ENCODE measurements at places on chromosomes 6 and 20.

DNA sequence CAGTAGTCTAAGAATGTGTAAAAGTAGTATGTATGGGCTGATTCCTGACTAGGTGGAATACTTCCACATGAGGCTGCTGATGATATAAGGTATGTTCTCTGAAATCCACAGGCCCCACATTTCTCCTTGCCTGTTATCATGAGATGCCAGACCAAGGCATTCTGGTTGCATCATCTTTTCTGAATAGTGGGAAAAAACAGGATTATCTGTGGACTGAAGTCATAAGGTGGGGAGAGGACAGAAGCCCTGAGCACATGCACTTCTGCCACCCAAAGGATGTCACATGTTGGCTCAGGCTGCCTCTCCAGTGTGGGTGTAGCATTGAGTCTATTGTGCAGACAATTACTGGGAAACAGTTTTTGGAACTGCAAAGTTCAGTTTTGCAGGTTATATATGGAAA lies 184.5 kb upstream of the RAB32 start:
- no peak for DNase-seq

GRCh38 chr20:44264287-44264686 lies 17.2 kb downstream of the GDAP1L1 start:
- no peak for DNase-seq

GRCh38 chr20:15618912-15619311 lies 954.3 kb downstream of the KIF16B start:
- no peak for DNase-seq

DNA sequence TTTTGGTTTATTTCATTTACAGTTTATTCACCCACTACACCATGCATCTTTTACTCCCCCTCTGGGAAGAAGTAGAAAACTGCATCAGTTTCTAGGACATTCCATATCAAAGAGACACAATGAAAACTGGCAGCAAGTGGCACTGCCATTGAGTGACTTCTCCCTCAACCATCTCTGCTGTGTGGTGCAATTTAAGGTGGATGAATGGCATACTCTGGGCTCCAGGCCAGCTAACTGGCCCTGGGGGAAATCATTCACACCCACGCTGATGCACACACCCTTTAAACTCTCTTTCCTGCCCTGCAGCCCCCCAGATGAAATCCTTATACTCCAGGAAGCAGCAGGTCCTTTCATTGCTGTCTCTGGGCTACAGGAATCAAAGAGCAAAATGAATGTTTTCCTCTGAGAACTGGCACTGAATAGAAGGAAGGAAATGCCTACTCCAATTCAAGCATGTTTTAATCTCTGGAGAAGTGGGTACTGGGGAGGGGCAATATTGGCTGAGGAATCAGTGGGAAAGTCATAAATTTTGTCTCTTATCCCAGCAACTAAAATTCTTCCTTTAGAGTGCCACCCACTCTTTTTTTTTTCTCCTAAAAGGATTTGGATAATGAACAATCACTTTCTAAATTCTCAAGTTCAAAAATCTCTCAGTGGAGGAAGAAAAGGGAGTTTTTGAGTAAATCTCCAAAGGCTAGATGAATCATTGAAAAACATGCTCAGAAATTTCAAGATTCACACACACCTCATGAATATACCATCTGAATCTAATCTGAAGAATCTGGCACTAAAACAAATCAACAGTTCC lies 16.9 kb upstream of the RFPL4B start:
- no peak for DNase-seq

GRCh38 chr6:37633581-37634237 lies 64.0 kb downstream of the MDGA1 start:
- no peak for DNase-seq

- no peak for DNase-seq
Observed at GRCh38 chr20:50406610-50407136, 103.5 kb upstream of the PTPN1 start.

DNA sequence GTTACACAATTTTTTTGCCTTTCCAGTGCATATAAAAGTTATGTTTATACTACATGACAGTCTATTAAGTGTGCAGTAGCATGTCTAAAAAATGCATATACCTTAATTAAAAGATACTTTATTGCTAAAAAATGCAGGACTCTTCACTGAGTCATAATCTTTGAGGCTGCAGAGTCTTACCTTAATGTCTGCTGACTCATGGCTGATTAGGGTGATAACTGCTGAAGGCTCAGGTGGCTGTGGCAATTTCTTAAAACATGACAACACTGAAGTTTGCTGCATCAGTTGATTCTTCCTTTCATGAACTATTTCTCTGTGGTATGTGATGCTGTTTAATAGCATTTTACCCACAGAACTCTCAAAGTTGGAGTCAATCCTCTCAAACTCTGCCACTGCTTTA lies 19.1 kb downstream of the ZSCAN23 start:
- DNase-seq: no peak

DNA sequence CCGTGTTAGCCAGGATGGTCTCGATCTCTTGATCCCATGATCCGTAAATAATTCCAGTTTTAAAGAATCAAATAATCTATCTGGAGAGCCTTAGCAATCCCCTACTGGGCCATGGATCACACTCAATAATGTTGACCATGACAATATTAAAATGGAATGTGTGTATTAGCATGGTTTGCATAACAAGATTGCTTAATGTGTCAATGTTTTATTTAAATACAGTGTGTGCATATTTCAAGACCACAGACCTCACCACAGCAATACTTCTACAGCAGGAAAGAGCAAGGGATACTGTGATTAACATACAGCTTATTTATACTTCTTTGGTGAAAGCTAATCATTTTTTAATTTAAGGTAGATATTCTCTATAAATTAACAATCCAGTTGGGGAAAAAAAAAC lies 470.4 kb downstream of the TFAP2B start:
- DNase-seq: no peak

- DNase-seq: no peak
Observed at GRCh38 chr6:15322184-15322583, 76.3 kb downstream of the JARID2 start.

- no peak for DNase-seq
Observed at GRCh38 chr20:63554361-63555278, 661 bp downstream of the FNDC11 start.

GRCh38 chr6:3773678-3774298 lies 22.3 kb upstream of the PXDC1 start:
- DNase-seq: no peak

GRCh38 chr20:56422076-56422823 lies 10.2 kb downstream of the CASS4 start:
- DNase-seq: no peak

- DNase-seq: peak; percentile 67
Observed at GRCh38 chr6:139474145-139475108, 100.0 kb upstream of the CITED2 start.

- DNase-seq: no peak
Observed at GRCh38 chr20:50995506-50995905, 27.4 kb downstream of the KCNG1 start.

DNA sequence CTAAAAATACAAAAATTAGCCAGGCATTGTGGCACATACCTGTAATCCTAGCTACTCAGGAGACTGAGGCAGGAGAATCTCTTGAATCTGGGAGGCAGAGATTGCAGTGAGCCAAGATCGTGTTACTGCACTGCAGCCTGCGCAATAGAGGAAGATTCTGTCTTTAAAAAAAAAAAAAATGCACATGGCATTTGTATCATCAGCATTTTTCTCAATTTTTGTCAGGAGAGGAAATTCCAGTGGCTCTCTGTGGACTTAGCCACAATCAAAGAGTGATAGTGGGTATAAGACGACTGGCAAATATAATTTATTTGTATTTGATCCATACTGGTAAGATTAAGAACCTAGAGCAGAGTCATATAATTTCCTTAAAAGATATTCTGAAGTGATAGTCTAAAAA lies 28.6 kb downstream of the DEFB114 start:
- DNase-seq: no peak

DNA sequence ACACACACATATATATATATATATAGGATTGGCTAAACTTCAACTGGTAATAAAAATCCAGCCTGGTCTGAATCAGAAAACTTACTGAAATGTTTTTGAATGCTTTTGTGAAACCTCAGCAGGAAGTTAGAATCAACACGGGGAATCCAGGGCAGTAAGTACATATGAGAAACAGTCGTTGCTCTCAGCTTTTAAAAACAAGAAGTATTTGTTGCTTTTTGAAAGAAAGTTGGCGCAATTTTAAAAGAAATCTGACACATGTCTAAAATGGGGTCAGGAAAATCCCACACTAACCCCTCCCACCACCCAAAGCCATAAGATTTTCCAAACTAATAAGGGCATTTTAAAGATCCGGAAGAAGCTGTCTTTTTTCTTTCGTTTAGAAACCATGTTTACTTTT lies 11.5 kb upstream of the CCDC170 start:
- DNase-seq: no peak

DNA sequence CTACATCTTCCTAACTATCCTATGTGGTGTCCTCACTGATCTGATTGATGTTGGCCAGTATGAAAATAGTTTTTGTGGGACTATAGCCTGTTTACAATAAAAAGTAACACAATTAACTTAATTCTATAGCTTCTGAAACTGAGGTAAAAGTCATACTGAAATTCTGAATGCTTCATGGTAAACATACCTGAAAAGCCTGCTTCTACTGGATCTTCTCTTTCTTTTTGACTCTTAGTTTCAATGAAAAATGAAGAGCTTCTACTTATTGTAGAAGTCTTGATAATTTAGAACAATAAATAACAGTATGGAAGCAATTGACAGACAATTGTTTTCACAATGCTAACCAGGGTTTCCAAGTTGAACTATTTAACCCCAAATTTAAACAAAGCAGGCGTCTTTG lies 383.9 kb upstream of the MMS22L start:
- DNase-seq: no peak

DNA sequence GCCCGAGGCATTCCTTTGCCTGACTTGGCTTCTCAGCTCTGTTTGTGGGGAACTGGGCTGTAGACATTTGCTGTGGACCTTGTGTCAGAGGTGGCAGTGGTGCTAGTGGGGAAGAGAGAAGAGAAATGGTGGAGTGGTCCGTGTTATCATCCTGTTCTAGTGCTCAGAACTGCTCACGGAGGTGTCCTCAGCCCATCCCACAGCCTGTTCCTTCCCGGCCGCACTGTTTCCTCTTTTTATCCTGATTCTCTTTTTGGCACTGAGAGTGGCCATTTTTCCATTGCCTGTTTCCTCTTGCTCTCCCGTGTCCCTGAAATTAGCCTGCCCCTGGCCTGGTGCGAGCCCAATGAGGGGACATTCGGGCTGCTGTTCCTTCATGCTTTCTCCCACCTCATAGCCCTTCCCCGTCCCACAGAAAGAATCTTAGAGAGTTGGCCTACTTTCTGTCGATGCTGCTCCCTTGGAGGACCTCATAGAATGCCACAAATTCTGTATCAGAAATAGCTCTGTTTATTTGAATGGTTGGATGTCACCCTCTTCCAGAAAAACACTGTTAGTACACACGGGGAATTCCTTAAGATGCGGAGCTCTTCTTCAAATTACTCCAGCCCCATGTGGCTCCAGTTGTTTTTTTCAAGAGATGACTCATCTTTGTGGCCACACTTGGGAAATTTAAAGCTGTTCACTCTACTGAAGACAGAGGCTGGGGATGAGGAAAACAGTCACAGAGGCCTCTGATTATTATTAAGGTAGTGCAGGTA lies 26.1 kb downstream of the FARS2 start:
- DNase-seq: no peak

DNA sequence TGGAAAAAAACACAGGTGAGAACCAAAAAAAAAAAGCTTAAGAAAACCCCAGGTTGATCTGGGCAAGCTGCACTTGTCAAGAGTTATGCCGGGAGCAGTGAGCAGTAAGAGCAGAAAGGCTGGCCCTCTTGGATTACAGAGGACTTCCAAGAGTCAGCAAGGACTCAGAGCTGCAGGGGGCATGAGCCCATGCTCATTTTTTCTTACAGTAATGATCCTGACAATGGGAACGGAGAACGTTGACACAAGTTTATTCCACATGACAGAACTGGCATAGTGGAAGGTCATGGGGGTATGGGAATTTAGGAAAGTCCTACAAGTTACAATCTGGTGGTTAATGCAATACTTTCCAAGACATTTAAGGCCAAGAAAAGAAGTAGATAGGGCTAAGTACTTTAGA lies 256.6 kb downstream of the GMDS start:
- no peak for DNase-seq

DNA sequence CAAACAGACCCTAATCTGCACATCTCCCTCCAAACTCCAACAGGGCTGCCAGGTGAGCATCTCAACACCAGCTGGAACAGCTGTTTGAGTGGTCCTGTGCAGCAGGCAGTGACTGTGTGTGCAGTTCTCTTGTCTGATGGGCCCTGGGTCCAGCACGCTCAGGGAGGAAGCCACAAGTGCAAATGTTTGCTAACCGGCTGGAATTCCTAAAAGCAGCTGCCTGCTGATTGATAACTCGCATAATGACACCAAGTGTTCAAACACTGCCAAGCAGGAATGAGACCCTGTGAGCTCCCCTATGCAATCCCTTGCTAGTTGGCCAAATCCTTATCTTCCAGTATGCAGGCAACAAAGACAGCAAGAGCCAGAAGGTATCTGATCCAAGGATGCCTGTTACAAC lies 650.6 kb downstream of the CBLN4 start:
- DNase-seq: no peak

GRCh38 chr6:134122775-134123174 lies 70.4 kb upstream of the SLC2A12 start:
- DNase-seq: no peak

GRCh38 chr6:39018103-39018502 lies 30.5 kb upstream of the GLP1R start:
- no peak for DNase-seq

- DNase-seq: no peak
Observed at GRCh38 chr6:147869201-147869600, 360.7 kb downstream of the SAMD5 start.

DNA sequence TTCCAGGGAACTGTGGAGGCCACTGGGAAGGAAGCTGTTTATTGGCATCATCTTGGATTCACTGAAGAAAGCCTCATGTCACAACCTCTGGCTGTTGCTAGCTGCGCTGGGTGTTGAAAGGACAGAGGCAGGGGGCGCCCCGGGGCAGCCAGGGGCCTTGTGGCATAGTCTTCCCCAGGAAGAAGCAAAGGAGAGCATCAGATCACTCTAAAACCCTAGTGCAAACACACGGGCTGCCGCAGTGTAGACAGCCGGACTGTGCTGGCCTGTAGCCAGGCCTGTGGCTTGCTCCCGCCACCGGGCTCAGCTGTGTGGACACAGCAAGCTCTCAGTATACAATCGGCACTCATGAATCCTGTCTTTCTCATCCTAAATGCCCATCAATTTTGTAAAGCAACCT lies 23.8 kb upstream of the SMOC2 start:
- DNase-seq: peak; percentile 57

DNA sequence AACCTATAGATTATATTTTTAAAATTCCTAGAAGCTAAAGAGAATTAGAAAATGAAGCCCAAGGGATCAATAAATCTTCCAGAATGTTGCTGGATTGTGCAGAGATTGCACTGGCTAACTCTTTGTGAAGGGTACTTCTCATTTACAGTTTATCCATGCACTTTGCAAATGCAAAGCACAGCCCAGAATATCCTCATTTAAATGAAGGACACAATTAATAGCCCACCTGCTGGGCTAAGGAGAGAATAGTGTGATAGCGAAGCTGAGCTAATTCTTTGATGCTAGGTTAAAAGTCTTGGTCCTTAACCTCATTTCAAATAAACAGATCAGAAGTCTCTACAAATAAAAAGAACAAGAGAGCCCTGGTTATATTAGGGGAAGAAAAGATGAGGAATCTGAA lies 72.5 kb downstream of the SMPDL3A start:
- no peak for DNase-seq

GRCh38 chr6:90356012-90356421 lies 59.4 kb upstream of the BACH2 start:
- no peak for DNase-seq

- no peak for DNase-seq
Observed at GRCh38 chr20:6395695-6396094, 272.9 kb upstream of the FERMT1 start.

- DNase-seq: no peak
Observed at GRCh38 chr20:8663424-8663823, 405.5 kb upstream of the PLCB4 start.

- DNase-seq: peak; percentile 61
Observed at GRCh38 chr6:138182939-138183789, 21.4 kb downstream of the ARFGEF3 start.
